ENCODE measurements at places on chromosomes 7 and 10.

- no peak for DNase-seq
Observed at GRCh38 chr10:6885284-6885683, 305.2 kb upstream of the PRKCQ start.

GRCh38 chr7:139942636-139943035 is 113.6 kb downstream of the TBXAS1 start:
- no peak for DNase-seq

DNA sequence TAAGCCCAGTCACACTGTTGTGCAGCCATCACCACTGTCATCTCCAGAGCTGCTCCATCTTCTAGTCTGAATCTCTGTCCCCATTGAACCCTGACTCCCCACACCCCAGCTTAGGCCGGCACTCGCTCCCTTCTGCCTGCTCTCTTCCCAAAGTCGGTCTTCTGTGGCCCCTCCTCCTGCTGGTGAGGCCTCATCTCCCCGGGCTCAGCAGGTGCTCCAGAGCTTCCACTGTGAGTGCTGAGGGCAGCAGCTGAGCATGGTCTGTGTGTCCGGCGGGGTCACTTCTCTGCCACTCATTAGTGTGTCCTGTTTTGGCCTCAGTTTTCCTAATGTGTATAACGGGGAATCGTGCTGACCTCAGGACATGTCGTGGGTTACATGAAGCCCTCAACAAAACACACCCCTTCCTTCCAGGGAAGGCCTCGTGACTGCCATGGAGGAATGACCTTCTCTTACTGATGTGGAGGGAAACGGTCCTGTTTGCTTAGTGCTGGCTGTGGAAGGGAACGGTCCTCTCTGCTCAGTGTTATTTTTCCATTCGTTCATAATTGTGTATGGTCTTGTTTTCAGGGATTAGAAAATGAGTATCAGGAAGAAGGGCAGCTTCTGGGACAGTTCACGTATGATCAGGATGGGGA is 4.3 kb upstream of the GET4 start:
- no peak for DNase-seq

DNA sequence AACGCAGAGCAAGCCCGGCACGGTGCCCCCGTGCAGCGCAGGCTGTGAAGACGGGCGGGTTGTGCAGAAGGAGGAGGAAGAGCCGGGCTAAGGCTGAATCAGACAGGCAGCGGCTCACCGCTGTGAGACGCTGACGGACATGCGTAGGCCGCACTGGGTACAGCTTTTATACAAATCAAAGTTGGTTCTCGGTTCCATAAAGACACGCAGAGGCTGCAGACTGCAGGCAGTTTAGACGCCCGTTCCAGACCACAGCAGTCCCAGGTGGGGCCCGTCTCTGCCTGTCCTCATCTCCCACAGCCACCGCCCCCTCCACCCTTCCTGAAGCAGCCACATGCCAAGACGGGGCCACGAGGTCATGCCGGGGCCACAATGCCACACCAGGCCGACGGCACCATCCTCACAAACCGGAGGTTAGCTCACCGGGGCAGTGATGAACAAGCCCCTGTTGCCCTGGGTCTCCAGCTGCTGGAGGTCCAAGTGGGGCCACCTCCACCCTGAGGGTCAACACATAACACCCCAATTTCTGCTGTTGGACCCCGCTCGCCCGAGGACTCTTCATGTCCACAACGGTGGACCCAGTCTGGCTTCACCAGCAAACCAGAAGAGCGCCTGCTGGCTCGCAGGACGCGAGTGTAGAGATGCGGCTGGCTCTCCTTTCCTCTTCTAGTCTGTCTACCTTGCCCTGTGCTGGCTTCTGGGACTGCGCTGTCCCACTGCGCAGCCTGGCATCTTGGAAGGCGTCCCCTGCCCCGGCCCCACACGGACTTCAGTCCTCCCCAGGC is 227.2 kb downstream of the ELFN1 start:
- DNase-seq: no peak

- no peak for DNase-seq
Observed at GRCh38 chr10:57507788-57508187, 759.9 kb downstream of the IPMK start.

DNA sequence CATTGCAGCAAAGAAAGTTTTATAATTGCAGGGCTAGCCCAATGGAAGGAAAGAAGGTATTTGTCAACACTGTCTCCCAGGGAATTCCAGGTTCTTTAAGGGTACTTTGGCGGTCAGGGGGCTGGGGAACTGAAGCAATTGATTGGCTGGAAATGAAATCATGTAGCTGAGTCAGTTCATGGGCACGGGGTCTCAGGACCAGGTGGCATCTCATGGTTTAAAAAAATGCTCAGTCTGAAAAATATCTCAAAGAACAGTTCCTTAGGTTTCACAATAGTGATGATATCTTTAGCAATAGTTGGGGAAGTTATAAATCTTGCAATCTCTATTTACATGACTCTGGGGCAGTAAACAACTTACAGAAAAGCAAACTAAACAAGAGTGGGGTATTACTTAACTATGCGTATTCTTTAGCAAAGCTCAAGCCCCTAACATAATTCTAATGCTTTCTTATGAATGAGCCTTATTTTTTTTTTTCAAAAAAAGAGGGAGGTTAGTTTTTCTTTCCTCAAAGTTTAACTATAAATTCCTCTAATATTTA is 376.9 kb upstream of the NRG3 start:
- DNase-seq: no peak

- no peak for DNase-seq
Observed at GRCh38 chr7:106169821-106170610, 57.9 kb upstream of the SYPL1 start.

DNA sequence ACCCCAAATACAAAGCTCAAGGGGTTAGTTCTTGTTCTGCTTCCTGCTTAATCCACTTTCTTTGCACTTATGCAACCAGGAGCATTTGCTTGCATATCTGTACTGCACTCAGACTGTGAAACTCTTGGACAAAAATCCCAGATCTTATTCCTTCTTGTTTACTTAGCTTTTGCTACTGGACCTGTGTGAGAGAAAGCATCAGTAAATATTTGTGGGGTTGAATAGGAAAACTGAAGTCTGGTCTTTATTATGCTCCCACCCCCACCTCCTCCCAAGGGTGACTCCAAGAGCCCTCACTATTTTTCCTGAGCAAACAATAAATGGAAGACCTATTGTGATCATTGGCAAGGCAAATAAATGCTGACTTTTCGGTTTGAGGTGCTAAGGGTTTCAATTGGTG is 57.1 kb upstream of the VSTM2A start:
- no peak for DNase-seq

DNA sequence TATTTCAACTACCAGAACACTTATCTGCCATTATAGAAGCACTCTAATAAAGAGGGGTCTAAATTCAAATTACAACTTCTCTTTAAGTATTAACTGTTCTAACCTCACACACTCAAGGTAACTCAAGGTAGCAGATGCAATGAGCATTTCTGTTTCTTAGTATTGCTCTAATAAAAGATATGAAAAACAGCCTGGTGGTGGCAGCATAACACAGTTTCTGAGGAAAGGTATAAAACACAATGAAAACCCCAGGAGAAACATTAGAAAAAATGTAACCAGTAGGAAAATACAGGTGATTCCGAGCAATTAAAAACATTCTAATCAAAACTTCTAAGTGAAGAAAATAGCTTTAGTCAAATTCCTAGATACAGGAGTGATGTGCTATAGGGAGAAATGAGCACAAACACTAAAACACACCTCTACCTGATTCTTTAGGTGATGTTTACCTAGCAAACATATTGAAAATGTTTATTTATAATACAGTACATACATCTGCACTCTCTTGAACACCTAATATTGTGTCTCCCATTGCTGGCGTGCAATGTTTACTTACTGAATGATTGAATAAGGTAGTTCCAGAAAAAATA is 3.5 kb downstream of the MKRN1 start:
- DNase-seq: peak; percentile 61

DNA sequence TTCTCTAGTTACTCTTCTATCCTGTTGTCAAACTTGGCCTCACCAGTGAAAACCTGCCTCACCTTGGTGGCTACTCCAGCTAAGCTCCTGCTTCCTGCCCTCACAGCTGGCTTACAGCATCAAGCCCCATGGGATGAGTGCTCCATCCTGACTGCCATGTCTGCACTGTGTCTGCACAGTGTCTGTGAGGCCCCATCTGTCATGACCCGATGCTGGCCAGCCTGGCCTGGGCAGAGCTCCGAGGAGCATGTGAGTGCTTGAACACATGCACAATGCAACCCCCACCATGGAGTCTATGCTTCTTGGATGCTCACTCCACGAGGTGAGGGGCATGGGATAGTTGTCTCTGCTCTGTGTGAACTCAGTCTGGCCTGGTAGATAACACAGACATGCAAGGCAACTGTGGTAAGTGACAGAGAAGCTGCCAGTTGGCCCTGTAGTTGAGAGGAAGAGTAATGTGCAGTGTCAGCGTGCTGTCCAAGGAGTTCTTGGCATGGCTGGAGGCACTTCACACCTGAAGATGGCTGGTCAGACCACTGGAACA is 207.1 kb upstream of the ZNF32 start:
- no peak for DNase-seq

- no peak for DNase-seq
Observed at GRCh38 chr7:70006261-70006920, 408.1 kb downstream of the AUTS2 start.

- no peak for DNase-seq
Observed at GRCh38 chr7:118218413-118219156, 5.9 kb upstream of the ANKRD7 start.

DNA sequence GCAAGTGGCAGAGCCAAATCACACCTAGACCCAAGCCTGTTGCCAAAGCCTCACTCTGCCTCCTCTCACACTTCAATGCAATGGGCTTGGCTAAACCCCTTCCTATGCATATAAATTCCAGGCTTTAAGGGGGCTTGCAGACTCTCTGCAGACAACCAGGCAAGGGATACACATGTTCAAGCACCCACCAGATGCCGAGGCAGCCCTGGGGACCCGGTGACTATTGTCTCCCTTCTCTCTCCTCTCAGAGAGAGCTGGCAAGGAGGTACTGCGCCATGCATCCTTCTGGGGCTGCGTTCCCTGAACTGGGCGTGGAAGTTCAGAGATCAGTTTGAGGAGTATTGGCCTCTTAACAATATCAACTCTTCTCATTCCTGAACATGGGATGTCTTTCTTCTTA is 131.2 kb downstream of the ARHGAP22 start:
- no peak for DNase-seq

GRCh38 chr7:49773218-49773935 is at the start of gene VWC2:
Gene VWC2 (plus strand): TSS chr7:49773638. CDS start chr7:49775436, 1,798 bp downstream.
- no peak for DNase-seq

GRCh38 chr7:43163885-43164284 is 51.4 kb downstream of the HECW1 start:
- DNase-seq: no peak

DNA sequence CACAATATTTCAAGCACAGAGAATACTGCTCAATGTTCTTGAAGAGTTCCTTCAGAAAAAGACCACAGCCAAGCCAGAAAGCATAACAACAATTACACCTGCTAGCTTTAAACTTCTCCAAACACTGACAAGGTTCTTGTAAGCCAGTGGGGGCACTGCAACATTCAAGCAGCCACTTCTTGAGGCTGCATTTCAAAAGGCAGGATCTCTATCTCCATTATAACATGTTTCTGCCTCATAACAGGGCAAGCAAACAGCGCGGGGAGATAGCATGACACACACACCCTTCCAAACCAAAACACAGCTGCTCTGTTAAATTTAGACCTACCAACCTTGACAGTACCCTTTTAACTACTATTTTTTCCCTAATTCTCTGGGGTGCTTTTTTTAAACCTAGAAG is 30.8 kb downstream of the CHCHD3 start:
- no peak for DNase-seq

DNA sequence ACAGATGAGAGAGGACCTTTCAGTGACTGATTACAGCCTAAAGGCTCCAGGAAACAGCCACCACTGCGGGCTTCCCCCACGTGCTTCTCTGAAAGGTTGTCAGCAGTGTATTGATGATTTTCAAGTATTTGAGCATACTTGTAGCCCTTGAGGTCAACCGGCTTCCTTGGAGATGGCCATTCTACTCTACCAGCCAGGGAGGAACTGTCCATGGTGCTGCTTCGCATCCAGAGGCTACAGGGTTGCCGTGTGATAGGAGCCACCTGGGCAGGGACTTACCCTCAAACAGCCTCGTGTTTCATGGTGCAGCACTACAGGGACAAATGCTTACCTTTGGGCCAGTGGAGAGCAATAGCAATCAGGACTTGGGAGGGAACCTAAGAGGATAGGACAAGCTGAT is 179.5 kb downstream of the DPP6 start:
- DNase-seq: no peak

DNA sequence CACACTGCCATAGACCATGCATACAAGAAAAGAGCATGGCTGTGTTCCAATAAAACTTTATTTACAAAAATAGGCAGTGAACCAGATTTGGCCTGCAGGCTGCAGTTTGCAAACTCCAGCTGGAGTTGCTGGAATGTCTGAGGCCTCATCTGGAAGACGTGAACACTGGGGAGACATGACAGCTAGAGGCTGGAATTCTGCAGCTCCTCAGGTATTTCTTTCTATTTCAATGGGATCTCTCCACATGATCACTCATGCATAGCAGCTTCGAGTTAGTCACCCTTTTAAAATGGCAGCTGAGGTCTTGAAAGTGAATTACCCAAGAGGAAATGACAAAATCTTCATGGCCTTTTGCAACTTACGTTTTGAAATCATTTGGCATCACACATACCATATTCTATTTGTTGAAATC is 52.6 kb upstream of the BET1 start:
- DNase-seq: no peak

DNA sequence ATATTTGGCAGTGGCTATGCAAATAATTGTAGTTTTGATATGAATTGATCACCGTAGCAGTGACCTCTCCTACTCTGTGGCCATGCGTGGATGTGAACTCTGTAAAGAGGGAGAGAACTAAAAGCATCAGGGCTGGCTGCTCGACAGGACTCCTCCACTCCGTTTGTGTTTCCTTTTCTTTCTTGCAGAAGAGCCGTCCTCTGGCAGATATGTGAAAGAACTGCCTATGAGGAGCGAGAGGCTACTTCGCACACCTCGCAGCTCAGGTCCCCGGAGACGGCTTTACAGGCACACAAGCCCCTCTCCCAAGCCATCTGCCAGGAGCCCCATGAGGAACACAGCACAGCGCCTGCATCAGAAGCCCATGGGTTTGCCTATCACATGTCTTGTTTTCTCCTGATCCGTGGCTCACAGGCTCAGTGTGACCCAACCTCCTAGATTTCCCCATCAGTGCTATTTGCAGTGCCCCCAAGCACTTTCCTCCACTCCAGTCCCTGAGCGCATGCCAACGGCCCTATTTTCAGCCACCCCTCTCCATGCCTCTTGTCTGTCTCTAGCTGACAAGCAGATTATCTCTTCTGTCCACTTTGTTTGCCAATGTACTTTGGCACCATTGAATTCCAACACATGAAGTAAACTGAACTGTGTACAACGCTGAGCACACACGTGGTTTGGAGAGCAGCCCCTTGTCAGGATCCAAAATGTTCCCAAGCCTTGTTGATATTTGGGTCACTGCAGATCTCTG is 164.3 kb upstream of the AKR1E2 start:
- DNase-seq: no peak

DNA sequence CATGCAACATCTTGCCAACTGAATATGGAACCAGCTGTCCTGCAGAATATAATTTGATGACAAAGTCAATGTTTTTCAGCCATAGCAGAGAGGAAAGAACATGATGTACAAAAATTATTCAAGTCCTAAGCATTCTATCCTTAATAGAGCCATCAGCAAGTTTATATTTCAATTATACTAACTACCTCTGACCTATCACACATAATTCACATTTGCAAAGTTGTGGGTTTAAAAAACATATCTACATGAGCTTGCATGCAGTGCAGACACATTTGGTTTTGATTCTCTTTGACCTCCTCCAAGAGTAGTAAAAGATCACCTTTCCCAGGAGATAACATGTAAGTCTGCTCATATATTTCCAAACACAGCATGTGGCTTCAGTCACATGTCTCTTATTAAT is 126.0 kb upstream of the FGFR2 start:
- no peak for DNase-seq

- DNase-seq: peak; percentile 3
Observed at GRCh38 chr7:25802057-25802456, 349.9 kb upstream of the NFE2L3 start.
